NCI-H187 (cell line): ENCODE measurements at places on chromosomes 11 and 22.

DNA sequence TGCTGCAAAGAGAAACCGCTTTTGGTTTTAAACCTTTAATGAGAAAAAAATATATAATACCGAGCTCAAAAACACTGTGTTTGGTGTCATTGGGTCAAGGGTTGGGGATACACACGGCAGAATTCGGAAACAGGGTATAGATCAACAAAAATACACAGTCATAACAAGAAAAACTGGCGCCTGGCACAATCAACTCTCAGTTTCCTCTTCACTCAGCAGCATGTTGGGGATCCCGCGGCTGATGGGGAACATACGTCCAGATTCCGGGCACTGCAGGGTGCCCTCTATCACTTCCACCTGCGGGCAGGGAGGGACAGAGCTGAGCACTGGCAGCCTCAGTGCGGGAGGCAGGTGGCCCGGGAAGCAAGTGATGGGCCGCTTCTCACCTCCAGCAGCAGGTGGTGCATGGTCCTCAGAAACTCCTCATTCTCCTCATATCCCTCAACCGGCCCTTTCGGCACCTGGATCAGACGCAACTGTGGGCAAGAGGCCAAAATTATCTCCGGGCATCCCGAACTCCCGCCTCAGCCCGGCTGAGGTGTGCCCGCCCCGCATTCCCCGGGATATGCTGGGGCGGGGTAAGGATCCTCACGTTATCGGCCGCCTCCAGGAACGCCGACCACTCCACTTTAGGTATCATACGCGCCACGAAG, 561 bp downstream of the TRMT112 start:
- no peak for DNase-seq

DNA sequence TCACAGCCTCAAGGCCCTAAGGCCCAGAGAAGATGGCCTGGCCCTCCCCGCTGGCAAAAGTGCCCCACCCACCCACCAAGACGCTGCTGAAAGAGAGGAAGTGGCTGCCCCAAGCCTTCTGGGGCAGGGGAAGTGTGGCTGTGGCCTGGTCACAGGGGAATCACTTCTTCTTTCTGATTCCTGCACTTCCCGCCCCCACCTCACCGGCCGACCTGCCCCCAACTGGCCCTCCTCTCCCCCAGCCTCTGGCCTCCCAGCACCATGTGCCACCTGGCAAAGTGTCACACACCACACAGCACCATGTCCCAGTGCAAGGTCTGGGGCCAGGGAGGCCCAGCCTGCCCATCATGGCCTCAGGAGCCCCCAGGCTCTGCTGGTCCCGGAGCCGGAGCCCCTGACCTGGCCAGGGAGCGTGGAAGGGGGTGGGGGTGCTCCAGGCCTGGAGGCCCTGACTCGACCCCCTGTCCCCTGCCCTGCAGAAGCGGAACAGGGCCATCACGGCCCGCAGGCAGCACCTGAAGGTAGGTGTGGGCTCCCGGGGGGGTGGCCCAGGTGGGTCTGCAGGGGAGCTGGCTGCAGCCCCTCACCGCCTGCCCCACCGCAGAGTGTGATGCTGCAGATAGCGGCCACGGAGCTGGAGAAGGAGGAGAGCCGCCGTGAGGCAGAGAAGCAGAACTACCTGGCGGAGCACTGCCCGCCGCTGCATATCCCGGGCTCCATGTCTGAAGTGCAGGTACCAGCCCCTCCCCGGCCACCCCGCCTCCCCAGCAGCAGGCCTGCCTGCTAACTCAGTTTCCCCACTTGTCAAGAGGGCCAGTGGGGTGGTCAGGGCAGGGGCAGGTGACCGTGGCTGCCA, 1.4 kb downstream of the TNNI2 start:
- no peak for DNase-seq

- no peak for DNase-seq
Observed at GRCh38 chr11:129375751-129376657, at the start of gene BARX2. Gene BARX2, plus strand, starts transcription at chr11:129375848. Its CDS starts 188 bp downstream, at chr11:129376036.

DNA sequence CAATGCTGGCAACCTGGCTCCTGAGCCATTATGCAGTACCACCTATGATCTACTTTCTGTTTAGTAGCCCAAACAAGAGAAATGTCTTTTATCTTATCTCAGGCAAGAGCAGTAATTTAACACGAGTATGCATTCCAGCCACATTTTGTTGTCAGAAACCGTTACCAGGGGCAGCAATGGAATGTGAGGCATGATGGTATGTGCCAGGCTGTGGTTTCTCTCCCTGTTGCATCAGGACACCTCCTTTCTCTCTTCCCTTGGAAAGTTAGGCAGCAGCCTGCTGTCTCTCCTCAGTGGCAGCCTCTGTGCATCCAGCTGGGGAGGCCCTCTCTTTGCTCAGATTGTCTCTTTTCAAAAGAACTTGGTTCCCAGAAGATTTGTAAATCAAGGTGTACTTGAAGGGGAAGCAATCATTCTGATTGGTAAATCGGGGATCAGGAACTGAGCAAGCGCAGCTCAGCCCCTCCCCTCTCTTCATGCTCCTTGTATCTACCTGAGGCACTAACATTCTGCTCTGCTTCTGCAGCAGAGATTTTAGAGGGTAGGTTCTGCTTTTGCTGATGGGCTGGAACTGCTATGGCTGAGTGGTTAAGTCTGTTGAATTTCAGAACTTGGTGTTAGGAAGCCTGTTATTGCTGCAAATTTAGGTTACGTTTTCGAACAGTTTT, 229.2 kb downstream of the ADAMTS15 start:
- DNase-seq, result no peak

DNA sequence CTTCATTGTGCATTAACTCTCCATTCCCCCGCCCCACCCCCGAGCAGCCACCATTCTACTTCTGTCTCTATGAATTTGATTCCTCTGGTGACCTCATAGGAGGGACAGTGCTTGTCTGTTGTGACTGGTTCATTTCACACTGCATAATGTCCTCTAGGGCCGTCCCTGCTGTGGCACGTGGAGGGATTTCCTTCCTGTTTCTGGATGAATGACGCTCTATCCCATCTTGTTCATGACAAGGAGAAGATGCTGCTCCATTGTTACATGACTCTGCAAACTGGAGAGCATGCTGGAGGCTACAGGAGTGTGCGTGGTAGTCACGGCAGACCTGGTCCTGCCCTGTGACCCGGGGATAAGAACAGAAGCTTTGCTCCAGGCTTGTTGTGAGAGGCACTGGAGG, 61.3 kb downstream of the RTL6 start:
- no peak for DNase-seq

DNA sequence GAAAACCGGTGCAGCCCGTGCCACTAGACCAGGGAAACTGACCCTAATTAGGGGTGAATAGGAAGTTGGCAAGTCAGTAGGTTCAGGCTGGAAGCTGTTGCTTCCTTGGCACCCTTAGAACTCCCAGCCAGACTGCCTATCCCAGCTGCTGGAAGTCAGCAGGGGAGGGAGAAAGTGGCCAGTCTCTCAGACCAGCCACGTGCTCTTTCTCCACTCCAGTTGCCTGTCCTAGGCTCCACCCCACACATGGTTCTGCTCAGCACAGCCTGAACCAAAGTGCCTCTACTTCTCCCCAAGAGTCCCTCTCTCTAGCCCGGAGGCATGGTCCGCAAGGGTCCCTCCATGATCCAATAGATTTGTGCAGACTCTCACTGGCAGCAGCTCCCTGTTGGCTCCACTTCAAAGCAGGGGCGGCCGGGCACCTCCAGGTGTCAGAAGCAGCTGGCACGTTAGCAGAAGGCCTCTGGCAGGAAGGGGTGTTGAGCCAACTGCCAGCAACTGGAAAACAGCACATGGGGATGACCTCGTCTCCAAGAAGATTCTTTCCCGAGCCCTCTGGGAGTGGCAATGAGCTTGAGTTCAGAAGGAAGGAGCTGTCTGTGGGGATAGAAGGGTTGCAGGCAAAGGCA, 27.7 kb downstream of the ARFGAP2 start:
- DNase-seq, result no peak

DNA sequence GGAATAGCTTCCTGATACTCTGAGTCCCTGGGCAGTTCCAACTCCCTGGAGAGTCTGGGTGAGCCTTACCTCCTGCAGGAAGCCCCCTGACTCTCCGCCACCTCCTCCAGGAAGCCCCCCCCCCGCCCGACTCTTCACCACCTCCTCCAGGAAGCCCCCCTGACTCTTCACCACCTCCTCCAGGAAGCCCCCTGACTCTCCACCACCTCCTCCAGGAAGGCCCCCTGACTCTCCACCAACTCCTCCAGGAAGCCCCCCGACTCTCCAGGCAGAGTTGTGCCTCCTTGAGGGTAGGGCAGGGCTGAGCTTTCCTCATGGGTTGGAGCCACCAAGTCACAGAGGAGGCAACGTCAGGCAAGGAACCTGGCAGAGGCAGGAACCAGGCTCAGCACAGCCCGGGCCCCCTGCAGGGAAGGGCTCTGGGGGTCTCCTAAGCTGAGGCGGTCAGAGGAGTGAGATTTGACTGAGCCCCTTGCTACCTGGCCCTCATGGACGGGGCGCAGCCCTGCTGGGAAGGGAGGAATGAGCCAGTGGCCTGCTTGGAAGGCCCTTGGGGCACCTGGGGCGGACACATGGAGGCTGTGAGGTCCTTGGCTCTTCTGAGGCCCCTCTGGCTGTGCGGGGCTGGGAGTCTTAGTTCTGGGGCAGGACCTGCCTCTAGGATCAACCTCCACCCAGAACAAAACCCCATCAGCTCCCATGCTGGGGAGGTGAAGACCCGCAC, 18.1 kb downstream of the MRGPRG start:
- DNase-seq, result no peak

DNA sequence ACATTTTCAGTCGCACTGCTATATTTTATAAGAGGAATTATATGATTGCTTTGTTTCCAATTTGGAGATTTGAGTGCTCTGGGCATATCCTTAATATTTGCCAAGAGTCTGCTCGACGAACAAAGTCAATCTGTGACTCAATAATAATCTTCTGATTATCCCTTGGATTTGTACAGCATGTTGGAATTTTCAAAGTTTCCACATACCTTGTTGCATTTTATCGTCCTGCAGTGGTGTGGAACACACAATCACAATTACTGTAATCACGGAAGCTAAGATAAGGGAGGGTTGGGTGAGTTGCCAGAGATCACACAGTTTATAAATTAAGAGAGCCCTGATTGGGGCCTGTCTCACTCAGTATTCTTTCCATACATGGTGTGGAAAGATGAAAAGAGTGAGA, 189.3 kb downstream of the GUCY1A2 start:
- no peak for DNase-seq

DNA sequence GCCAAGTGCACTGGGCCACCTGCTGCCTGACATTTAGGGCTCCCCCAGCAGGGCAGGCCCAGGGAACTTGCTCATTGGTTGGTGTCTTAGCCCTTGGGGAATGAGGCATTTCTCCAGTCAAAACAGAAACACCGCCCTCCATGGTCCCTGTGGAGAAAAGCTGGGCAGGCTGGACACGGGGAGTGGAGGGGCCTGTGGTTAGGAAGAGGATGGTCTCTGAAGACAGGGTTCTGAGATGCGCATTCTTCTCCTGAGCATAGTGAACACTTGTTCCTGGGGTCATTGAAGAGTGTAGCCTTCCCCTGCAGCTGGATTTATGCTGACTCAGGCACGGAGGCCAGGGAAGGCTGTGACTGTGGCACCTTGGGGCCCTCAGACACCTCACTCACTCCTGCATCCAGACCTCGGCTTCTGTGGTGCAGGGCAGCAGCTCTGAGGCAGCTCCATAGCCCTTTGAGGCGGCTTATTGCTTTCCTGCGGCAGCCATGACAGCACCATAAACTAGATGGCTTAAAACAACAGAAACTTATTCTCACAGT, 8.2 kb downstream of the TSPAN18 start:
- no peak for DNase-seq

DNA sequence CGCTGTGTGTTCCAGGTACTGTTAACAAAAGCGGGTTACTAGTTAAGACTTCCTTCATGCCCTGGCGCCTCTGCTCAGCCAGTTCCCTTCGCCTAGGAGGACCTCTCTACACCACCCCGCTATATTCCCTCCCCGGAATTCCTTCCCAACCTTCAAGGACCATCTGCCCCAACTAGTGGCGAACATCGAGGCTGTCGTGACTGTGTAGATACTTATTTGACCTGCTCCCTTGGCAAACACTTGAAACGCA, 450 bp upstream of the BCL2L13 start:
- DNase-seq, result no peak

DNA sequence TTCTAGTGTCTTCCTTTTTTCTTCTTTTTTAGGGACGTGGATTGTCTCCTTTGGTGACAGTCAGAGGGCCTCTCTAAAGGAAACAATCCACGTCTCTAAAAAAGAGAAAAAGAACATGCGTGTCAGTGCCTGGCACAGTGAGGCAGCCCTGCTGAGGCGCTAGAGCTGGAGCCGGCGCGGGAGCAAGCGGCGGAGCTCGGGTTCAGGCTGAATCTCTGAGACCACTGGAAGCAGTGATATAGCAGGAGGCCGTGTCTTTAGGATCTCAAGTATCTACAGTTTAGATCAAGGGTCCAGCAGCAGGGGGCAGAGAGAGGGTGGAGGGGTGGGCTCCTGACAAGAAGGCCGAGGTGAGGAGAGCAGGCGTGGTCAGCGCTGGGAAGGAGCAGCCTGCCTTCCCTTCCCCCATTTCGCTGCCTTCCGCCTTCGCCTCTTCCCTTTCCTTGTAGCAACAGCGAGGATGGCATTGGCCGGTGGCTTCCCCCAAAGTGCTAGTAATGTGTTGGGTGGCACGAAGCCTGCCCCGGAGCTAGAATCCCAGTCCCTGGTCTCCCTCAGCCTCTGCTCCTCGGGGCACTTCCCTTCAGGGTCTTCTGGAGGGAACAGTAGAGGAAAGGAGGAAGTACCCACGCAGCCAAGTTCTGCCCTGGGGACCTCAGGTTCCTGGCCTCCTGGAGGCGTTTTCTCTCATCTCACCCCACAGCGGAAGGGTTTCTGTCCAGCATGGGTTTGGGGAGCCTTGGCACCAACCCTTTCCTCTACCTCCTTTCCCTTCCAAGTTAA, 28.2 kb upstream of the RAB1B start:
- DNase-seq, result no peak

DNA sequence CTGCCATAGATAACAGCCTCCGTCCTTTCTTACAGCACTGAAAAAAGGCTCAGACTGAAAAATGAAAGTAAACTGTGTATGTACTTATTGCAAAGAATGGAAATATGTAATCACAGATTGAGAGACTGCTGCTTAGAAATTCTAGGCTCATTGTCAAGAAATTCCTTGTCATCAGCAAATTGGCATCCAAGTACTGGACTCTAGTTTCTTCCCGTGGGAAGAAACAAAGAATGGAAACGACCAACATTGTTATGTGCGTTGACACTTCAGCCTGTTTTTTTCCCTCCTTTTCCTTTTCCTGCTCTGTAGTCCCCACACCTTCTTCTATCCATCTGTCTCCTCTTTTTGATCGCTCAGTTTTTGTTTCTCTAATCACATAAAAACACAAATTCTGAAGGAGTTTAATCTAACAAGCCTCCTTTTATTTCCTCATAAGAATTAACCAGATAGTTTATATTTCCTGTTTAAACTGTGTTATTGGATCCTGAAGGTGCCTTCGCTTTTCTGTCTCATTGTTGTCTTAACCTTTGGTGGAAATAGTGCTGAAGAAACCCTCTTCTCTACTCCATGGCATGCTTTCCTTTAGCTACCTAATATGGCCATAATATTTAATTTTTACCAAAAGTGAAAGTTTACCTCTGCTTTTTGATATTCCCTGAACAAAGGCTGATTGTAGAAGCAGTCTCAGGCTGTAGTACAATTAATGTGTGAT, 20.0 kb upstream of the CASP12 start:
- DNase-seq, result no peak
